ENCODE measurements at places on chromosomes 7 and 10.

DNA sequence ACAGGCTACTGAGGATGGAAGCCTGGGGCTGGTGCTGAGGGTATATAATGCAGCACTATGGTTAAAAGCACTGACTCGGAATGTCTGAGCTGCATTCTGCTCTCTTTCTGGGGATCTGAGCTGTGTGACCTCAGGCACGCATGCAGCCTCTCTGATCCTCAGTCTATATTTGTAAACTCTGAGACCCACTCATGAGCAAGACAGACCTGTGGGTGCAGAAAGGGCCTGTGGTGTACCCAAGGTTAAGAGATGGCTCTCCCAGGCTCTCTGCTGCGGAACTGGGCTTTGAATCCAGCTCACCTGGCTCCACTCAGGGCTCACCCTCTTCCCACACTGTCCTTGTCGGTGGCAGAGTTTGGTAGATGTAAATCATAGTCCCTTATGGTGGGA, 89.9 kb downstream of the CHST15 start:
- no peak for DNase-seq

- DNase-seq, result no peak
Measured at GRCh38 chr10:131655101-131655849, 245.5 kb upstream of the PPP2R2D start.

- no peak for DNase-seq
Measured at GRCh38 chr10:122049076-122049475, 60.1 kb downstream of the TACC2 start.

GRCh38 chr10:43971306-43971705, 322.6 kb upstream of the ZNF32 start:
- no peak for DNase-seq

DNA sequence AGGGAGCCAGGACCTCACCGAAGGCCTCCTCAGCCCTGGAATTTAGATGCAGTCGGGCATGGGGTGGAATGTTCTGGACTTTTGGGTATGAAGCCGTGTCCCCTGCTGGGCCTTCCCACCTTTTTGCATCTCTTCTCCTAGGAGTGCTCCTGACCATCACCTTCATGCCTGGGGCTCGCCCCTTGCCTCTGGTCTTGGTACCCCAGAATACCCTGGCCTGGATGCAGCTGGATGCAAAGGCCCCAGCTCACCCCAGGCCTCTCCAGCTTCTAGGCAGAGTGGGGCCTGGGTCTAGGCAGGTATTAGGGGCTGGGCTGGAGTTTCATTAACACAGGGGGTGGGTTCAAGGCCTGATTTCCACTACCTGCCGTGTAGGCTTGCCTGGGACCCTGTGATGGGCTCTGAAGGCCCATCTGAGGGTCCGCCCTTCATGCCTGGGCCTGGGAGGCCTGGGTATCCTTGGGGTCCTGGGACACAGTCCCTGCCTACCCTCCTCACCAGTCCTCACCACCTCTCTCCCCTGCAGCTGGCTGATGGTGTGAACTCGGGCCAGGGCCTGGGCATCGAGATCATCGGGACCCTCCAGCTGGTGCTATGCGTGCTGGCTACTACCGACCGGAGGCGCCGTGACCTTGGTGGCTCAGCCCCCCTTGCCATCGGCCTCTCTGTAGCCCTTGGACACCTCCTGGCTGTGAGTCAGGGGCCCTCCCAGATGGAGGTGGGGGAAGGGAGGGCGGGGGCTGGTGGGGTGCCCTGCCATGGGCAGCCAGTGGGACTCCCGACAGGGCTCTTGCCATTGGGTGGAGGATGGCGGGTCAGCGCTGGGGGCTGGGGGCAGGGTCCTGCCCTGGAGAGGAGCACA, 10.1 kb downstream of the AQP1 start:
- DNase-seq, result no peak

- DNase-seq, result no peak
Measured at GRCh38 chr7:50709151-50709550, 73.5 kb downstream of the GRB10 start.

DNA sequence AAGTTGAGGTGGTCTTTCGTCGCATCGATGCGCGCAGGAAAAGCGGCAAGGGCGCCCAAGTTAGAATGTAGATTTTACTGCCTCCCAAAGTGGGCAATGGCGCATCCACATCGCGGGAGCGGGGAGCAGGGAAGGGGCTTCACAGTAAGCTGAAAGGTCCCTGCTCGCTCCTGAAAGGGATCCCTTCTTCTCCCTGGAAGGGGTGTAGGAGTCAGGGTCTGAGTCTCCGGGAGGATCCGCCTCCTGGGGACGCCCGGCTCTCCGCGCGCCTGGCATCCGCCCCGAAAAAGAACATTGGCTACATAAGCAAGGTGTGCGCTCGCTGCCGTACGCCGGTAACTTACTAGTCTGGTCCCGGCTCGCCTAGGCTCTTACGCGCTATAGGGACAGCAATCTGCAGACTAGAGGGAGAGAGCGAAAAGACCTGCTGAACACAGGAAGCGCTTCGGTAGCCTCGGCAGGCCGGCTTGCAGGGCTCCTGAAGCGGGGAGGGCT, 804 bp downstream of the UNC5B start:
- no peak for DNase-seq

- DNase-seq, result no peak
Measured at GRCh38 chr7:92667816-92668535, 77.8 kb upstream of the FAM133B start.

DNA sequence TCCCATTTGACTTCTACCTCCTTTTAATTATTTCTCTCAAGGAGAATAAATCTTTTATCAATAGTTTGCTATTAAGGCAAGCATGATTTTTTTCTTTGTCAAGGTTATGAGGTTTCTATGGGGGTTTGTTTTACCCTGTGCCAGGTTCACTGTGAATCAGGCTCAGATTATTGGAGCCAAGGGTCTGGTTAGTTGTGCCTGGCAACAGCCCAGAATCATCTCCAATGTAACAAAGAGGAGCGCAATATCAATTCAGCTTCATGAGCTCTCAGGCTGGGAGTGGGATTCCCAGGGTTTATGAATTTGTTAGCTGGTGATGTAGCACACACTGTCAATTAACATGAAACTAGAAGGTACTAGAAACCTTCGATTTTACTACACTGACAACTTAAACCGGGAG, 73.2 kb downstream of the AASS start:
- no peak for DNase-seq

DNA sequence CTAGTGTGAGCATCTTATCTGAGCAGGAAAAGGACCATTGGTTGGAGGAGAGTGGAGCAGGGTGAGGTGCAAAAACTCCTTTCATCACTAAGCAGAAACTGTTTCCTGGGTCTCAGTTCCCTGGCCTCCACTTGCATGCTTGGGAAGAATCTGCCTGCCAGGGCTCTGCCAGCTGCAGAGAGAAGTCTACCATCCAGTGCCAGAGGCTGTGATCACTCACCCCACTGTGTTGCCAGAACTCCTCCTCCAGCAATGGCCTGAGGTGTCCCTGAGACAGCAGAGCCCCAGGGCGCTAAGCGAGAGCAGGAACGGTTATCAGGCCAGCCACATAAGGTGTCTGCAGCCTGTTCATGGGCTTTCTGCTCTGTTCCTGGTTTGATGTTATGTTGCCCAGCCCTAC, 991.4 kb downstream of the CCSER2 start:
- DNase-seq, result no peak

DNA sequence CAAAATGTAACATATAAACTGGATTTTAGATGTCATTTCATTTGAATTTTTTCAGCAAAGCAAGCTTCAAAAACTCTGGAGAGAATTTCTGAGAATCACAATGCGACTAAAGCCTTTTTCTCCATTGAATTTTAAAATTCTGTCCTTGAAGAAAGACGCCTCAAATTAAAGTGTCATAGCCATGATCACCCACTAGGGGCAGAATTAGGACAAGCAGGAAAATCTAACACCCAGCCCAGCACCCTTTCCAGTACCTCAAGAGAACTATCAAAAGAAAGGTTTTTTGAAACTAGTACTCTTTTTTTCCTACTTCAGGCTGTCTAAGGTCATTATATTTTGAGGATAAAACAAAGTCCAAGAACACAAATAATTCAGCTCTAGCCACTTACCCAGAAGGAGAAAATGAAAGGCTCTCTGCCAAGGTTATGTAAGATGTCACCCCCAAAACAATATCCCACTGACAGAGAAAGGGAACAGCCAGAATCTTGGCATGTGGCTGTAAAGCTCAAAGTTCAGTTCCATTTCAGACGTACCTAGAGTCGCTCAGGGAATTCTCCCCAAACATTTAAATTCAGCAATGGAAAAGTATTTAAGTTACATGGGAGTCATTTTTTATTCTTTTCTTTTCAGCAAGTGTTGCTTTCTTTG, 299.4 kb downstream of the SNX13 start:
- no peak for DNase-seq

GRCh38 chr10:71504570-71504969, 107.8 kb downstream of the CDH23 start:
- no peak for DNase-seq

- no peak for DNase-seq
Measured at GRCh38 chr7:11737723-11738122, 94.3 kb downstream of the THSD7A start.

DNA sequence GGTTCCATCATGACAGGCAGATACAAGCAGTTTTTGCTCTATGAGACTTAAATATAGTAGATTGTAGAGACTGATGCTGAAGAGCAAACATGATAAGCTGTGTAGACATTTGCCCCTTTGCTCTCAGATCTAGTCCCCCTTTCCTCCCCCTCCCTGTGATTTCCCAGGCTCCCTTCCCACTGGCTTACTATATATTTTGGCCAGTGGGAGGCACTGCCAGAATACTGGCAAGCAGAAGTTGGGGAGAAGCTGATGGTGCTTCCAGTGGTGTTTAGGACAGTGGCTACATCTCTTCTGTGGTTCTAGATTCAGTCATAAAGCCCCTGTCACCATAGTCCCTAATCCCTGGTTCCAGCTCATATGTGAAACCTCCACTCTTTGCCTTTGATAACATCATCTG, 156.1 kb upstream of the STEAP4 start:
- no peak for DNase-seq
